ENCODE measurements at places on chromosomes 13 and 19. TPM values are rescaled to one million over a fixed set of nuclear protein-coding genes. Genes with fewer than 3 reads are reported as not detected.
A peak's percentile ranks its signal among the peaks of the same experiment; 100 is the strongest.

DNA sequence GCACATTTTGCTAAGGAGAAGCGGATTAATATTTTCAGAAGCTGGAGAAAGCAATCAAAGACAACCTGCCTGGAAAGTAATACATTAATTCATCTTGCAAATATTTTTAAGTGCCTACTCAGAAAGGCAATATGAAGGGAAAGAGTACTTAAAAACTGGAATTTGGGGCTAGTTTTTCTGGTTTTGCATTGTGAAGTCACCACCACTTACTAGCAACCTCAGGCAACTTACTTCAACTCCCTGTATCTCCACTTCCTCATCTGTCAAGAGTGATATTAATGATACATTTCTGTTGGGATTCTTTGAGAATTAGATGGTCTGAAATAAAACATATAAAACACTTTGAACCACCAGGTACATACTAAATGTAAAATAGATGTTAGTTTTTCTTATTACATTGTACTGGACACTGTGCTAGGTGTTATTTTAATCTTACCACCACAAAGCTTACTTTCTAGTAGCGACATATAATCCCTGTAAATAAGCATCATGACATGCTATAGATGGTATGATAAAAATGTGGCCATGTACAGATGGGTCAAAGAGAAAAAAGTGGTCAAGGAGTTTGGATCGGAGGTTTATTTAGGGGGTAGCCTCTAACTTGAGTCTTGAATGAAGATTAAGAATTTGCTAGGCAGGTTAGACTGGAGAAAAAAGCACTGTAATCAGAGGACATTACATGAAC, 101.2 kb downstream of the SPRY2 start:
- H3K27me3 ChIP-seq, result no peaks in the 10 kb centered on the region
- no peaks in the 10 kb centered on the region for H3K36me3 ChIP-seq
- H3K4me1 ChIP-seq, result no peaks in the 10 kb centered on the region
- no peak overlapping the region for H3K4me3 ChIP-seq
- DNase-seq, result no peak

- no peak overlapping the region for H3K27ac ChIP-seq
- H3K27me3 ChIP-seq, result no peaks in the 10 kb centered on the region
Measured at GRCh38 chr13:79735228-79735627, 254.3 kb downstream of the NDFIP2 start.

DNA sequence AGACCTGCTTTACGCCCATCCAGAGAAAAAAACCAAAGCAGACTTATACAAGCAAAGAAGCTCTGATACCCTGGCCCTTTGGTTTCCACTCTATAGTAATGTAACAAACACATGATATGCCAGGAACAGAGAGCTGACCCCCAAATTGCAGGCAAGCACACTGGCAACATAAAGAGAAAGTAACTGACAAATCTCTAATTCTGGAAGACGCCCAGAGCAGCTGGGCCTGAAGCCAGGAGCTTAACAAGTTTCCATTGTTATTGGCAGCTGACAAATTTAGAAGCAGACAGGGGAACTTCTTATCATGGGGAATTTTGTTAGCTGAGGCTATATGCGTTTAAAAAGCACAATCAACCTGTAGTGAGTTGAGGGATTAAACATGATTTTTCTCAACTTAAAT, 158.0 kb downstream of the DLEU7 start:
- no peak for DNase-seq
- no peak overlapping the region for H3K27ac ChIP-seq
- H3K4me1 ChIP-seq, result peaks cover 6% of the 10 kb centered on the region

DNA sequence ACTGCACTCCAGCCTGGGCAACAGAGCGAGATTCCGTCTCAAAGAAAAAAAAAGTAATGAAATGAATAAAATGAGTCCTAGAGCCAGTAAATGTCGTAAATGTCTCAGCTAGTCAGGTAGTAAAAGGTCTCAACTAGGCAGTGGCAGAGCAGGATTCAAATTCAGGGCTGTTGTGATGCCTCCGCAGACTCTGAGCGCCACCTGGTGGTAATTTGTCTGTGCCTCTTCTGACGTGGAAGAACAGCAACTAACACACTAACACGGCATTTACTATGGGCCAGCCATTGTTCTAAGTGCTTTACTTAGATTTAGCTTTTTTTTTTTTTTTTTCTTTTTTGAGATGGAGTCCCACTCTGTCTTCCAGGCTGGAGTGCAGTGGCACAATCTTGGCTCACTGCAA, 30.2 kb downstream of the CYP2F1 start:
- no peaks in the 10 kb centered on the region for H3K36me3 ChIP-seq
- DNase-seq, result peak; percentile 11
- H3K4me1 ChIP-seq, result no peaks in the 10 kb centered on the region

DNA sequence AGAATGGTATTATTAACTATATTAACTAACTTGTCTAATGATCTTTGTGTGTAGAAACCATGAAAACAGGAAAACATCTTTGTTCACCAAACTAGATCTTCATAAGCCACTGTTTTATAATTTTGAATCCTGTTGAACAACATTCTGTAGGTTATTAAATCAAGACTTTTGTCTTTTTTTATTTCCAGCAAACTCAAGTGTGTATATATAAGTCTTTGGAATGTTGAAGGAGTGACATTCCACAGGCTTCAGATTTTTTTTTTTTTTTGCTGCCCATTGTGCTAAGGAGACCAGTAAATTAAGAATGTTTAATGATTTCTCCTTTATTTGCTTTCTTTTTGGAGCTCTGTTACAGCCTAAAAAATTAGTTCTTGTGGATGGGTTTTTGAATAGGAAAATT, 89.6 kb downstream of the LMO7 start:
- no peak overlapping the region for H3K27ac ChIP-seq
- no peak overlapping the region for H3K4me3 ChIP-seq
- no peaks in the 10 kb centered on the region for H3K4me1 ChIP-seq

GRCh38 chr19:16571283-16571682, 932 bp downstream of the SLC35E1 start:
- no peak for DNase-seq
- H3K4me3 ChIP-seq, result peak overlapping the region; percentile 96
- peak overlapping the region; percentile 69 for H3K27ac ChIP-seq
- peaks cover 25% of the 10 kb centered on the region for H3K36me3 ChIP-seq

DNA sequence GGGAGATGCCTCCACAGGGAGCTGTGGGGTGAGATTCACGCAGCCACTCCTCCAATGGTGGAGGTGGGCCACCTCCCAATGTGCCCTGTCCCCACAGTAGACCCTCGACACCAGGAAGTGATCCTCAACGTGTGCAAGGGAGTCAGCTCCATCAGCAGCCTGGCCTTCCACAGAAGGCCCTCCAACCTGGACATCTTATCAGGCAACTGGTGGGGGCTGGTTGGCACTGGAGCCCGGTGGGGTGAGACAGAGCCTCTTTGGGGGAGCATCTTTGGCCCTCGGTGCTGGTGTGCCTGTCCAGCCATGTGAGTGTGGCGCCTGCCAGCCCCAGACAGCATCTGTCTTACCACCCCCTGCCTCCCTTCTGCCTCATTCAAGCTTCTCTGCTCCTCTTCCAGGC, 19.7 kb upstream of the RNF17 start:
- no peak for DNase-seq
- no peak overlapping the region for H3K27ac ChIP-seq
- H3K27me3 ChIP-seq, result peaks cover 24% of the 10 kb centered on the region
- H3K4me1 ChIP-seq, result no peaks in the 10 kb centered on the region
- no peak overlapping the region for H3K4me3 ChIP-seq

DNA sequence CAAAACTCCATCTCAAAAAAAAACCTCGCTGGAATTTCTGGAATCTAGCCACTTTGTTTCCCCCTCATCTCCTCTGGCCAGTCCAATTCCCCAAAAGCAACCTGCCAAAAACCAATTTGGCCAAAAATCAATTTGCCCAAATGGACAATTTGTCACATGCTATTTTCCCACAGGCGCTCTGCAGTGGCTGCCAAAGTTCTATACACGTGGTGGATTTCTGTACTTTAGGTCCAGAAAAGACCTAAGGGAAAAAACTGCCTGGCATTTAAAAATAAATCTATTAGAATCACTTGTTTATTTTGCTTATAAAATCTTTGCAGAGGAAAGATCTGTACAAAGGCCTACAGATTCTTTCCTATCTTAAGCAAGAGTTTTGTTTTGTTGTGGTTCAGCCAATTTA, 79.4 kb downstream of the MAP4K1 start:
- H3K36me3 ChIP-seq, result no peaks in the 10 kb centered on the region
- H3K27ac ChIP-seq, result no peak overlapping the region
- H3K4me1 ChIP-seq, result no peaks in the 10 kb centered on the region
- no peak overlapping the region for H3K4me3 ChIP-seq

GRCh38 chr13:23042181-23042580, 138.6 kb upstream of the SGCG start:
- H3K27ac ChIP-seq, result no peak overlapping the region
- H3K36me3 ChIP-seq, result no peaks in the 10 kb centered on the region
- no peak for DNase-seq
- no peaks in the 10 kb centered on the region for H3K27me3 ChIP-seq

DNA sequence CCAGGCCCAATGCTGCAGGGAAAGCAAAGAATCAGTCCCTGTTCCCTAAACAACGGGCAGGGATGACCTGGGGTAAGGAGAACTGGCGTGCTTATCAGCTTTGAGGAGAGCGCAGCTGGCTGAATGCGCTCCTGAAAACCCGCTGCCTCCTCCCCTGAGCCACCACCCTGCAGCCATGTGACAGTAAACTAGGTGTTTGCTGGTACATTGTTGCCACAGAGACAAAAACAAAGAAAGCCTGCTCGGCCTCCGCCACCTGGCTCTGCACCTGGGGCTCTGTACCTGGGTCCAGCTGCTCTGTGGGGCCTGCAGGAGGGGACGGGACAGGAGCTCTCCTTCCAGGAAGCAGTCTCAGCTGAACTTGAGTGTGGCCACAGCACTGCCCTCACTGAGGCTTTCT, 21.8 kb downstream of the MCF2L start:
- H3K27ac ChIP-seq, result no peak overlapping the region
- no peak overlapping the region for H3K4me3 ChIP-seq
- H3K4me1 ChIP-seq, result no peaks in the 10 kb centered on the region
- H3K36me3 ChIP-seq, result no peaks in the 10 kb centered on the region
- H3K27me3 ChIP-seq, result no peaks in the 10 kb centered on the region

GRCh38 chr13:31878495-31878894, 139.2 kb downstream of the RXFP2 start:
- DNase-seq, result no peak
- no peaks in the 10 kb centered on the region for H3K27me3 ChIP-seq
- no peak overlapping the region for H3K27ac ChIP-seq
- no peaks in the 10 kb centered on the region for H3K36me3 ChIP-seq
- peaks cover 11% of the 10 kb centered on the region for H3K4me1 ChIP-seq

DNA sequence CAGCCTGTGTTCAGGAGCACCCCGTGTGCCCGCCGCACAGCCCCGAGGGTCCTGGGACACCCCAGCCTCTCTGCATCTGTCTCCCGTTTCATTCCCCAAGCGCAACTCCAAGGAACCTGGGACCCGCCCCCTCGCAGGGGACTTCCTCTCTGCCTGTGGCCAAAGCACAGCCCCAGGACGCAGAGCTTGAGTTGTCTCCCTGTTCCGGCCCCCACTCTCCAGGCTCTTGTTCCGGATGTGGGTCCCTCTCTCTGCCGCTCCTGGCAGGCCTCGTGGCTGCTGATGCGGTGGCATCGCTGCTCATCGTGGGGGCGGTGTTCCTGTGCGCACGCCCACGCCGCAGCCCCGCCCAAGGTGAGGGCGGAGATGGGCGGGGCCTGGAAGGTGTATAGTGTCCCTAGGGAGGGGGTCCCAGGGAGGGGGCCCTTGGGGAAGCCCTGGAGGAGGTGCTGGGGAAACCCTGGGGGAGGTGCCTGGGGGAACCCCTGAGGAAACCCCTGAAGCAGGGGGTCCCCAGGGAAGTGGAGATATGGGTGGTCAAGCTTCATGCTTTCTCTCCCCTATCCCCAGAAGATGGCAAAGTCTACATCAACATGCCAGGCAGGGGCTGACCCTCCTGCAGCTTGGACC, 1.3 kb downstream of the HCST start:
- peak; percentile 84 for DNase-seq
- H3K27ac ChIP-seq, result peak overlapping the region; percentile 96
- H3K36me3 ChIP-seq, result no peaks in the 10 kb centered on the region
- H3K4me3 ChIP-seq, result peak overlapping the region; percentile 96
- peaks cover 39% of the 10 kb centered on the region for H3K4me1 ChIP-seq
- H3K27me3 ChIP-seq, result no peaks in the 10 kb centered on the region

DNA sequence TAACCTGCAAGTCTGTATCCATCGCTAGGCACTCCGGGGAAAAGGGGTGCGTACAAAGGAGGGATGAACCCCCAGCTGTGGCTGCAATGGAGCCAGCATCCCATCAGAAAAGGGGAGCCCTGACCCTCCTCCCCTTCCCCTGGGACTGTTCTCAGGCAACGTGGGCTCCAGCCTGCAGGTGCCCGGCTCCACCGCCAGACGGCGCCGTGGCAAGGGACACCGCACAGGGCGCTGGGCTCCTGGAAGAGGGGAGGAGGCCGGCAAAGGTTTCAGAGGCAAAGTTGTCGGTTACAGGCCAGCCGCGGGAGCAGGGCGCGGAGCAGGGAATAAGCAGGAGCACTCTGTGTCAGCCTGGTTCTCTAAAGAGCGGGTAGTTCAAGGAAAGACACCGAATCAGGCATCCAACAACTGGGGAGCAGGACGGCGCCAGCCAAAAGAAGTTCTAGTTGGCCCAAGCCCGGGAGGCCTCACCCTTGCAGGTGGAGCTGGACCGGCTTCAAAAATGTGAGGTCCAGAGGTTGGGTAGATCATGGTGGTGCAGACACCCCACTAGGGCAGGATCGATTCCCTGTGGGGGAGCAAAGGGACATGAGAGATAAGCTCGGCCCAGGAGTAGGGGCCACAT, 53.0 kb upstream of the ATP12A start:
- H3K27ac ChIP-seq, result no peak overlapping the region
- no peak for DNase-seq
- no peaks in the 10 kb centered on the region for H3K27me3 ChIP-seq
- H3K36me3 ChIP-seq, result no peaks in the 10 kb centered on the region

DNA sequence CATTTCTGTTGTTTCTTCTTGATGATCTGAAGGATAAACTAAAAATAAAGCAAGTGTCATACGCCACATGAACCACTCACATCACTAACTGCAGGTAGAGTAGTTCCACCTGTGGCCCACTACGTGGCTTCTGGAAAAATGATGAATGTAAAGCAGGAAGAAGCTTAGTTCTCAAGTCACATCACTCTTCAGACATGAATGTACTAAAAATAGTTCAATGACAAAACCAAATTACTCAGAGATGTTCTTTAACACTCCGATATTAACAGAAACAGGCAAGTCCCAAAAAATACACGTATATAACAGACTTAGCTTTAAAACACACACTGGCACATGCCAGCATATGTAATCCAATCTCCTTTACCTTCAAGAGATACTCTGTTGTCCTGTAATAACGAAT, 21.6 kb downstream of the RAB20 start:
- H3K36me3 ChIP-seq, result no peaks in the 10 kb centered on the region
- DNase-seq, result no peak
- H3K4me3 ChIP-seq, result no peak overlapping the region
- no peaks in the 10 kb centered on the region for H3K27me3 ChIP-seq
- no peak overlapping the region for H3K27ac ChIP-seq

The SLC17A7 gene
- total RNA-seq, result 0.08 TPM

The NCR1 gene
- not detected for total RNA-seq

The TDRD3 gene
- 24.9 TPM for total RNA-seq

The ZNF77 gene
- 3.1 TPM for total RNA-seq
